ENCODE measurements at places on chromosomes 2 and 18.

GRCh38 chr2:146985753-146986152, 859.1 kb upstream of the ACVR2A start:
- no peak for DNase-seq

DNA sequence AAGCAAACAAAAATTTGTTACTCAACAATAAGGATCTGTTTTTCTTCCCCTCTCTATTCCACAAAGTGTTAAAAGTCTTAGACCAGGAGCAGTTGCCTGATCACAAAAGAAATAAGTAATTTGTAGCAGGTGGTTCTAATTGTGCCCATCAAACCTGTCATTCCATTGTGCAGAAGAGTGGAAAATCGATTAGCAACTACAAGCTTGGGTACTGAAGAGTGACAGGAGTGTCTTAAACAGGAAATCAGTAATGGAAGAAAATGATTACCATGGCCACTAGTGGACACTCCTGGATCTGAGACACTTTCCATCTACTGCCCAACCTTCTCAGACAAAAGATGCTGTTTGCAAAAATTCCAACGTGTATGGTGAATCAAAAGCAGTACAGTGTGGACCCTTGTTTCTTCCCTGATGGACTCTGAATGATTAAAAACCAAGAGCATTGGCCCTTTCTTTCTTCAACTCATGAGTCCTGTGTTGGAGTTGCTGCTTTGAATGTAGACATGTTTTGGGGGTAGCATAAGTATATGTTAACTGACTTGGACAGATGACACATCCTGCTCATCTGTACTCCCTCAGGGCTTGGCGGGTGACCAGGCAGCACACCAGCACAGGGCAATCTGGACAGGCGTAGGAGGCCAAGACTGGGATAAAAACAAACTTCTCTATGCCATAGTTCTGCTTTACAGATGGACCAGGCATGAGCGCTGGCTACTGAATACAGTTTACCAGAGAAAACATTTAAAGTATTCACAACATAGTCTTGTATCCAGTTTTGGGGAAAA, 51.9 kb downstream of the PLA2R1 start:
- DNase-seq = no peak

DNA sequence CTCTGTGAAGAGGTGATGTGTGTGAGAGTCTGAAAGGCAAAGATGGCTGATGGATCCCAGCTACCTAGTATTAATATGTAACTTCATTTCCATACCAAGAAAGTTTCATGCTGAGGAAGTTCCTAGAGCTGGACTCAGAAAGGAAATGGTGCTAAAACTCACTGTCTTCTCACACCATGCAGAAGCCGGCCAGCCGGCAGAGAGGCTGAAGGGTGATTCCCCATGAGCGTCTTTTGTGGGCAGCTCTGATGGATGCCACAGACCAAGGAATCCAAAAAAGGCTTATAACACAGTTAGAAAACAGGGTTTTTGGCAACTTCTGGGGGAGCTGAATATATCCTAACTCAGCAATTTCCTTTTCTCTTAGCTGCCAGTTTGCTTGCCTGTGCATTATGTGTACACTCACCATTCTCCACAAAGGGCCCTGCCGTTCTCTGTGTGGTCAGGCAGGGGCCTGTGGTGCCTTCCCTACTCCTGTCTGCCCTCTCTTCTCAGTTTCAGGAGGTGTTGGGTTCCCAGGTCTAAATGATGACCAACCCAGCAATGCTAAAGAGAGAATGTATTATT, 289.4 kb downstream of the MTX2 start:
- DNase-seq = no peak

DNA sequence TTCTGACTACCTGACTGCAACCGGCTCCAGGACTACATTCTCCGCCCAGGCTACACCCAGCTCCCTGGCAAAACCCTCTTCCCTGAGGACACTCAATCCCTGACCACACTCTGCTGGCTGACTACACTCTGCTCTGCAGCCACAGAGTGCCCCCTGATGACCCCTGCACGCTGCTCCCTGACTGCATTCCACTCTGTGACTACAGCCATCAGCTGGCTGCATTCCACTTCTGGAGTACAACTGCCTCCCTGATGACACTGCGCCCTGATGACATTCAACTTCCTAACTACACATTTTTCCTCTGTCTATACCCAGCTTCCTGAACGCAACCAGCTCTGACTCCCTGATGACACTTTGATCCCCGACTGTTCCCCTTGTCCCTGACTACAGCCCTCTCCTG, 71.3 kb upstream of the NRXN1 start:
- no peak for DNase-seq

Measured in CD4-positive, alpha-beta T cell treated with Interferon gamma for 1 hour (primary cell).